Sciatic nerve (tissue), 2 donors: ENCODE measurements at places on chromosomes 11 and 22. TPM values are rescaled to one million over a fixed set of nuclear protein-coding genes. Genes with fewer than 3 reads are reported as not detected.

GRCh38 chr11:134261626-134262488 is 8.5 kb downstream of the ACAD8 start:
- no peak for DNase-seq

The XKR3 gene
- not detected for total RNA-seq

The OR2D2 gene
- not detected for total RNA-seq

- DNase-seq, result no peak
Measured at GRCh38 chr11:108775324-108775723, 110.5 kb downstream of the DDX10 start.

DNA sequence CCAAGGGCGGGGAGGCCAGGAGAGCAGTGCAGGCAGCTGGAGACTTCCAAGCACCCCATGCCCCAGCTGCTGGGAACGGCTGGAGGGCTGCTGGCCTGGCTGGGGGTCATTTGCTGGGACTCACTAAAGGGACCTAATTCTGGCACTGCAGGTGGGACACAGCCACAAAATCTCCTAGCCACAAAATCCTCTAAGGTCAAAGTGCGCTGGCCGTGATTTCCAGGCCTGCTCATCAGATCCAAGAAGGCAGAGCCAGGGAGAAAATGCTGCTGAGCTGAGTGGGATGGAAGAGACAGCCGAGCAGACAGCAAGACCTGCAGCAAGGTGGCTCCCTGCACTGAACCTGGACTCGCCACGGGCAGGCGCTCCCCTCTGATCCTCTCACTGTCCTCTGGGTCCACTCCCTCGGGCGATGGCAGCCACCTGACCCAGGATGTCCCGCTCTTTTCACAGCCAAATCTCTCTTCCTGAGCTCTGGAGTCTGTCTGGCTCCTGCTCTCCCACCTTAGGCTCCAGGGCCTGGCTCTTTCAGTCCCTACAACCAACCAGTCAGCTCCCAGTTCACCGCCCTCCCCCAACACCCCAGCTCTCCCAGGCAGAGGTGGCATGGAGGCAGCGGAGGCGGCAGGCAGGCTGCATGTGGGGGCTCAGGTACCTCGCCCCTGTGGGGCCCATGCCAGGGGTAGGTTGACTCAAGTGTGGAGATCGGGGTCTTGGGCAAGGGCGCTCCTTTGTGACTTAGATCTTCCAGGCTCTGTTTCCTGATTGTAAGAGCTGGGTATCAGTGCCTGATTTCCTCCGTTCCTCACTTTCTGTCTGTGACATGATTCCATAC is 14.5 kb downstream of the OVOL1 start:
- DNase-seq, result no peak

- peak; percentile 48 for DNase-seq
Measured at GRCh38 chr11:2461253-2461955, 16.6 kb downstream of the KCNQ1 start.

DNA sequence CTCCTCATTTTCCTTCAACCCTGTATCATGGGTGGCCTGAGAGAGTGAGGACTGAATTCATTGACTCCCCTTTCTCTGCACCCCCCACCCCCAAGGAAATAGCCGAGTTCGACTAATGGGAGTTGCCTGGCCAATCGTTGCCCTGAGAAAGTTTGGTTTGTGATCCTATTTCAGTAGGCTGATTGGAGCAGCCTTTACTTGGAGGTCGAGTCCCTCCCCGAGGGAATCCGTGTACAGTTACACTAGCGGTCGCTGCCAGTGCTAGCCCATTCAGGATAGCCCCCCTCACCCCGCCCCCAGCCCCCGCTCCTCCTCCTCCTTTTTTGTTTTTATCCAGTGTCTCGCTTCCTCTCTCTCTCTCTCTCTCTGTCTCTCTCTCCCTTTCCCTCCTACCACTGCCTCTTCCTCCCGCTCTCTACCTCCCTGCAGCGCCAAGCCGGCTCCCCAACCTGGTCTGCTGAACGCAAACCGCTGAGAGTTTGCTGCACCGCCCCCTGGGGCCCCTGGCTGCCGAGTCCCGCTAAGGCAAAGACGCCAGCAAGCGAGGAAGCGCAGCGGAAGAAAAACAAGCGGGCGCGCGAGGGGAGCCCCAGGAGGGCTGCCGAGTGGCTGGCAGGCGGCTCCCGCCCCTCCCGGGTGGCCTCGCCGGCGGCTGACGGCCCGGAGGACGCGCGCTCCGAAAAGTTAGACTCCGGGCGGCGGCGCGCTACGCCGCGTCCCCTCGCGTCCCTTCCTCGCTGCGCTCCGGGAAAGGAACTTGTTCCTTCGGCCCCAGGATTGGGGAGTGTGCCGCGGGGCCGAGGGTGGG is at the start of gene GRAMD1B:
Gene GRAMD1B, plus strand, starts transcription at position 357 of the 808 bp plus-strand sequence. CDS start 524 bp downstream, outside the sequence.
- DNase-seq, result peak; percentile 66

- DNase-seq, result no peak
Measured at GRCh38 chr11:131877246-131877942, 507.0 kb downstream of the NTM start.

The PRRG4 gene
- total RNA-seq, result 22.9 TPM

GRCh38 chr11:61042961-61043540 is 59.2 kb upstream of the CD5 start:
- no peak for DNase-seq

The ZNF280B gene
- 0.45 TPM for total RNA-seq

The OR8K3 gene
- not detected for total RNA-seq

The CCDC85B gene
- total RNA-seq, result 31.0 TPM

DNA sequence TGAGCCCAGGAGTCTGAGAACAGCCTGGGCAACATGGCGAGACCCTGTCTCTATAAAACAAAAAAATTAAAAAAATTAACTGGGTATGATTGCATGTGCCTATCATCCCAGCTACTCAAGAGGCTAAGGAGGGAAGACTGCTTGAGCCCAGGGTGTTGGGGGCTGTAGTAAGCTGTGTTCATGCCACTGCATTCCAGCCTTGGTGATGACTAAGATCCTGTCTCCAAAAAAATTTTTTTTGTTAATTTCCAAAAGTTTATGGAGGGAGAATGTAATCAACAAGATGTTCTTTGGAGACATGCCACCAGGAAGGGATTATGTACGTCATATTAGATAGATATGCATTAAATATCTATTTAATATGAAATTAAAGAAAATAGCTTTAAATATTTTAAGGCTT is 267.5 kb downstream of the SBF2 start:
- no peak for DNase-seq

The APOBEC3B gene
- total RNA-seq, result 2.2 TPM

- no peak for DNase-seq
Measured at GRCh38 chr11:35174666-35175065, 35.7 kb downstream of the CD44 start.

- DNase-seq, result no peak
Measured at GRCh38 chr11:113689768-113690618, 16.1 kb downstream of the TMPRSS5 start.

- DNase-seq, result no peak
Measured at GRCh38 chr22:33850724-33851123, 69.6 kb downstream of the LARGE1 start.

- peak; percentile 56 for DNase-seq
Measured at GRCh38 chr11:1077033-1077416, 2.4 kb downstream of the MUC2 start.

- peak; percentile 83 for DNase-seq
Measured at GRCh38 chr11:65429724-65430405, 7.3 kb downstream of the NEAT1 start.

The GLB1L3 gene
- not detected for total RNA-seq

GRCh38 chr11:78085972-78086371 is 6.3 kb upstream of the NDUFC2 start:
- no peak for DNase-seq

DNA sequence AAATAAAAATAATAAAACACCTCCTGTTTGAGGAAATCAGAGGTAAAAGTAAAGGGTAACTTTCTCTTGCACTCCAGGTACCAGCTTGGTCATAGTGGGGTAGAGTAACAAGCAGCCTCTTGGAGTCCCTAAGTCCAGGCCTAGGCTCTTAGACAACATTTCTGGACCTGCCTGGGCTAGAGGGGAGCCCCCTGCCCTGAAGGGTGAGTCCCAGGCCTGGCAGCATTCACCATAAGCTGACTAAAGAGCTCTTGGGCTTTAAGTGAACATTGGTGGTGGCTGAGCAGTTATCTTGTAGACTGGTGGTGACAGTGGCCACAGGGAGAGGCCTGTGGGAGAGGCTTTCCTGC is 18.6 kb upstream of the OR56A3 start:
- no peak for DNase-seq

The KDM4E gene
- total RNA-seq, result not detected

- DNase-seq, result peak; percentile 56
Measured at GRCh38 chr11:126186708-126187529, 24.5 kb downstream of the RPUSD4 start.

The FOLR1 gene
- 1.2 TPM for total RNA-seq

DNA sequence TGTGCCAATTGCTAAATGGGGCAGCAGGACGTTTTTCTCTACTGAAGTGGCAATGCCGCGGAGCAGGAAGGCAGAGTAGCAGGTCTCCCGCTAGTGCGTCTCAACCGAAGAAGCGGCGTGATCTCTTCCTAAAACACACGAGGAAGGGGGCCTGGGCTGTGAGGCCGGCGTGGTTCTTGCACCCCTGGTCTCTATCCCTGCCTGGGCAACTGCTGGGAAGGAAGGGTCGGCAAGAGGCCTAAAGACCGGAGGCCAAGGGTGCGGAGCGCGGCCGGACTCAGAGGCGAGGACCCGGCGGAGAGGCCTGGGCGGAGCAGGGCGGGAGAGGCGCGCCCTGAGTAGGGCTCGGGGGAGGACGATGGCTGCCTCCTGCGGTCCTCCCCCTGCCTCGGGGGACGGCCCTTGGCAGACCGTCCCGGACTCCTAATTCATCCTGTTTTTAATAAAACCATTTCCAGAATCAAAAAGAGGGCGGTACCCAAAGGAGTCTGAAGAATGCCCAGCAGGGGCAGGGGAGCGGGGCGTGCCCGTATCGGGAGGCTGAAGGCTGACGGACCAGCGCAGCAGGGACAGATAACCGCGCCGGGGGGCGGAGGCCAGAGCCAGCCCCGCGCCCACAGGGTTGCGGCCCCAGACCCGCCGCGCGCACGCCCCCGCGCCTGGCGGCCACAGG is 572 bp upstream of the APLP2 start:
- DNase-seq, result no peak

The OR4A16 gene
- not detected for total RNA-seq

DNA sequence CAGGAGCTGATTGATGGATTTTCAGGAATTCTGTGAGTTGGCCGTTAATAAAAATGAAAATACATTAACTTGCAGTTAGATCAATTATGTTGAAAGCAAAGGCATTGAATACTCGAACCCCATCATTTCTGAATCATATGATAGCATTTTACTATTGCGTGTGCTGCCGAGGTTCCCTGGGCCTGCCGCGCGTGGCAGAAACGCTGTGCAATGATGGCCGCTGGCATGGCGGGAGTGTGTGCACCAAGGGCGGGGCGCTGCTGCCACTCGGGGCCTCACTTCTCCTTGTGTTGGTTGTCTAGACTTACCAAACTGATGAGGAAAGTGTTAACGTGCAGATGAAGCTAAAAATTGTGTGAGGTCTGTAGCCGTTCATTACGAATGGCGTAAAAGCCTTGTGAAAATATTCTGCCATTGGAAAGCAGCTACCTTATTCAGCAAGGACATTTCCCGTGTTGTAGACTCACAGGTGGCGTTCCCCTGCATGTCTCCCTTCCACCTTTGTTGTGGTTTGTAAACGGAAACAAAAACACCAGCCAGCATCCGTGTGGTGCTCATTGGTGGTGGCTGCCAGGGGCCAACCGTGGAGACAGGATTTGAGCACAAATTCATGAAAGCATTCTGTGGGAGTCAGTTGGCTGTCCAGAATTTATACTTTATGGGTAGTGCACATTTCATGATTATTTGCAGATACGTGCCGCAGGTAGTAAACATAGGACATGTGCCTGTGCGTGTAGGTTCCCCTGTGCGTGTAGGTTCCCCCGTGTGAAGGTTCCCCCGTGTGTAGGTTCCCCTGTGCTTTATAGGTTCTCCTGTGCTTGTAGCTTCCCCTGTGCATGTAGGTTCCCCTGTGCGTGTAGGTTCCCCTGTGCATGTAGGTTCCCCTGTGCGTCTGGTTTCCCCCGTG is 5.9 kb upstream of the GRAMD4 start:
- DNase-seq, result no peak

DNA sequence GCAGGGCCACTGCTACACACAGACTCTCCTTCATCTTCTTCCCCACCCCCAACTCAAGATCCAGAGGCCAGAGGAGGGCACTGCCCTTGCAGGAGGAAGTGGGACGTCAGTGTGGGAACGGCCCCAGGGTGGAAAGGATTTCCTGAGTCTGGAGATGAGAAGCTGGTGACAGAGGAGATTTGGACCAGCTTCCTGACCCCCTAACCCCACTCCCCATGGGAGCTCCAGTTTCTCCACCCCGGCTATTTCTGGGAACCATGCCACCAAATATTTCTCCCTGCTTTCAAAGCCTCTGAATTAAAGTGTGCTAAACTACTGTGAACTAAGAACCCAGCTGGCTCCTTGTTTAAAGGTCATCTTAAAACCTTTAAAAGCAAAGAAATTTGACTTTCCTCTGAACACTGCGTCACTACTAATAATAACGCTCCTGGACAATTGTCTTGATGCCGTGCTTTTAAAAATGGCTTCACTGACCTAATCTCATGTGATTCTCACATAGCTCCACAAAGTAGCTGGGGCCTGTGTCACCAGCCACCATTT is 46.6 kb downstream of the CWC15 start:
- DNase-seq, result peak; percentile 92

GRCh38 chr11:118834427-118835028 is 43.6 kb upstream of the DDX6 start:
- DNase-seq, result no peak

- DNase-seq, result no peak
Measured at GRCh38 chr11:26626346-26626745, 54.3 kb upstream of the MUC15 start.

GRCh38 chr22:20554824-20555223 is 47.4 kb downstream of the MED15 start:
- no peak for DNase-seq

The ABCG4 gene
- total RNA-seq, result not detected

The TSKU gene
- total RNA-seq, result 48.8 TPM

- DNase-seq, result no peak
Measured at GRCh38 chr11:17780668-17781067, 46.1 kb downstream of the KCNC1 start.

The BIK gene
- not detected for total RNA-seq

DNA sequence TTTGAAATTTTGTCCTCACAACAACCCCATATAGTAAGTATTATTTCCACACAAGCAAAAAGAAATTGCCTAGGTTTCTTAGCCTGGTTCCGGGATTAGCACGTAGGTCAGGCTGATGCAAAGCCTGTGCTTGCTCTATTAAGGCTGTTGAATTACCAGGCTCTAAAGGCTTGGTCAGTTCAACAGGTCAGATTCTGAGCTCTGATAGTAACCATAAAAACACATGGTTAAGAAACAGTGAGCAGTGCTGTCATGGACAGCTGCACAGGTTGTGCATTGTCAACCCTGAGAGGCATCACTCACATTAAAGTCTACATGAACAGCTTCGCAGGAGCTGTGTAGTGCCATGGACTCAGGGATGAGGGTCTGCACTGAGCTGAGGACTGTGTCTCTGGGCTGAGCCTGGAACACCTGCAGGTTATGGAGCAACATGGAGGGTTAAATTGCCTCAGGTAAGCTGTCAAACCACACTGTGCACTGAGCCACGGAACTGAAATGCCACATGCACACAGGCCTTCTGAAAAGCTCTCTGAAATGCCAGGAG is 98.0 kb downstream of the PIWIL4 start:
- DNase-seq, result no peak
